HTR-8/SVneo (cell line): ENCODE measurements at places on chromosomes 4 and X.
A peak's percentile ranks its signal among the peaks of the same experiment; 100 is the strongest.

- DNase-seq: no peak
Measured at GRCh38 chr4:182231080-182231479, 12.1 kb upstream of the TENM3 start.

- no peak for DNase-seq
Measured at GRCh38 chr4:174005422-174005821, 278.0 kb downstream of the FBXO8 start.

DNA sequence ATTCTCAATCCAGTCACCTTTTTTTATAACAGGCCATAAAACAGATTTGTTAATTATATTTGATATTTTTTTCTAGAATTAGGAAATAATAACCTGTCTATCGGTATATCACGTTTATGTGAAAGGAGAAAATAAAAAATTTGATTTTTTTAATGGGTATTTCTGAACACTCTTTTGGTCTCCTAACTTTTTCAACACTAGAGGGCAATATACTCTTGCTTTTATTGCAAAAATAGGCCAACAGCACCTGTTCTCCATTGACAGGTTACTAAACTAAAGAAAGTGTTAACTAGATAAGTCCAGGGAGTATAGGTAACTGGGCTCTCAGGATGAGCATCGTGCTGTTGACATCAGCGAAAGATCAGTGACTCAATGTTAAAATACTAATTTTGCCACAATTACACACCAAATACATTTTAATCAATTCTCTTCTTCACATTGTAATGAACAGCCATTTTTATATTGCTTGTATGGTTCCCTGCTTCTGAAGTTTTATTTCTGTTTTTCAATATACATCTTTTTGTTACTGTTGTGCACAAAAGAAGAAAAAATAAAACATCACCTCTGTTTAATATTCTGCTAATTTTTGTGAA, 22.8 kb downstream of the NDST4 start:
- no peak for DNase-seq

DNA sequence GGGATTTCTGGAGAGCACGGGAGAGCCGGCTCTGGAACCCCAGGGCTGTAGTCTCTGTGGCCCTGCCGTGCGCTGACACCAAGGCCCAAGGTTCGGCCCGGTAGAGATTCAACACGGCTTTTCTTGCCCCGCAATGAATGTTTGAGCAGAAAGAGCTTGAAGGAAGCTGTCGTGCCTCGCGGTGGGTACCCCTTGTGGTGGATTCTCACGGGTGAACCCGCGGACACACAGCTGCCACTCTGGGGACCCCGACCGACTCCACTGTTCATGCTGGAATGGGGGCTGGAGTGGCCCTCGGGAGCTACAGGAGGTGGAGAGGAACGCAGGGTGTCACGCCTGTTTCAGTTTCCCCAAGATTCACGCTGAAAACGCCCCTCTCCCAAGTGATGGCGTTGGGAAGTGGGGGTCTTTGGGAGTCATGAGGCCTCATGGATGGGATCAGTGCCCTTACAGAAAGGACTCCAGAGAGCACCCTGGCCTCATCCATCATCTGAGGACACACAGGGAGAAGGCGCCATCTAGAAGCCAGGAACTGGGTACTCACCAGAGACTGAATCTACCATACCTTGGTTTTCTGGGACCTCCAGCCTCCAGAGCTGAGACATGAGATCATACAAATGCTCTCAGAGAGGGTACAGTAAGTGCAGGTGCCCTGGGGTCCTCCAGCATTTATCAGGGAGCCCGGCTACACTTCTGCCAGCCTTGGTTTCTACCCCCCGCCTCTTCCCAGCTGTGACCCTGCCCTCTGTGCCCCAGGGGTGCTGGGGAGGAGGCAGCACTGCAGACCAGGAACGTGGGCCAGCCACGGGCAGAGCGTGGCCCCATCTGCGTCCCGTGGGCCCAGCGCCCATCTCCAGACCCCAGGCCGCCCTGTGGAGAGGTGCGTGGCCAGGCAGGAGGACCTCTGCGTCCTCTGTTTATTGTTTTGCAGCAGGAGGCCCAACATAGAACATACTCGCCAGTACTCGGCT, 6.4 kb downstream of the SLC25A6 start:
- DNase-seq: no peak

DNA sequence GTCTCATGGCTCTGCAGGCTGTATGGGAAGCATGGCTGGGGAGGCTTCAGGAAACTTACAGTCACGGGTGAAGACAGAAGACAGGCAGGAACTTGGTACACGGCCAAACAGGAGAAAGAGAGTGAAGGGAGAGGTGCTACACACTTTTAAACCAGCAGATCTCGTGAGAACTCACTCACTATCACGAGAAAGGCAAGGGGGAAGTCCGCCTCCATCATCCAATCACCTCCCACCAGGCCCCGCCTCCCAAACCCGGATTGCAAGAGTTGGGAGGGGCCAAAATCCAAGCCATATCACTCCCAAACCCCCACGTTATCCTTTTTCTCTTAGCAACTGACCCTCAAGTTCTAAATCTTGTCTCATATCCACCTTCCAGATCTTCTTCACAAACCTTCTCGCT, 1710.5 kb upstream of the TENM3 start:
- no peak for DNase-seq

DNA sequence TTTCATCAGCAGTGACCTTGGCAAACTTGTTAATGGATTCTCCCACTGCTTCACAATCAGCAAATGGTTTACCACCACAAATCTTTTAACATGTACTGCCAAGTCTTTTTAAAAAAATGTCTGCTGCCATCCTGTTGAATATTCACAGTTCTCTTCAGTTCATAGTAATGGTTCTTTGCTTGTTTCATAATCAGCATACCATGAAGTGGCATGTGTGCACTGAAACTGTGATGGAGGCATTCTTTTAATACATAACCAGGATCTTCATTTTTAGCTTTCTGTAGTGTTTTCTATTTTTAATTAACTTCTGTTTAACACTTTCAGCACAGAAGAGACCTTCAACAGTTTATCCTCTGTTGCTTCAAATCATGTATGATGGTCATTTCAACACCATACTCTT, 230.1 kb upstream of the ARSJ start:
- DNase-seq: no peak

DNA sequence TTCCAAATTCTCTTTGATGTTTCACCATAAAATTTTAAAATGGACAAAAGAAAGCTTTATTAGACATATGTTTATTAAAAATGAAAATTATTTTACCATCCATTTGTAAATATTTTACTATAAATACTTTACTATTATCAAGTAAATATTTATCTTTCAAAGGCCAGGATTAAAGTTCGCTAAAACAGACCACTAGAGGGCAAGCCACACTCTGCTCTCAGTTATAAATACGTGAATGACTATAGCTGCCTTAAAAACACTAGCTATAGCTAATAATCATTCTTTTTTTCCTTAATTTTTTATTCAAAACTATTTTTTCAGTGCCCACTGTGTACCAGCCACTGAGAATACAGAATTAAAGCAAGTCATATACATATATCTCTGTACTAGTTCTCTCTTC, 38.6 kb downstream of the UNC5C start:
- DNase-seq: no peak

GRCh38 chr4:53551281-53551864, 39.9 kb downstream of the LNX1 start:
- DNase-seq: no peak

- no peak for DNase-seq
Measured at GRCh38 chr4:142330311-142330710, 515.8 kb downstream of the INPP4B start.

DNA sequence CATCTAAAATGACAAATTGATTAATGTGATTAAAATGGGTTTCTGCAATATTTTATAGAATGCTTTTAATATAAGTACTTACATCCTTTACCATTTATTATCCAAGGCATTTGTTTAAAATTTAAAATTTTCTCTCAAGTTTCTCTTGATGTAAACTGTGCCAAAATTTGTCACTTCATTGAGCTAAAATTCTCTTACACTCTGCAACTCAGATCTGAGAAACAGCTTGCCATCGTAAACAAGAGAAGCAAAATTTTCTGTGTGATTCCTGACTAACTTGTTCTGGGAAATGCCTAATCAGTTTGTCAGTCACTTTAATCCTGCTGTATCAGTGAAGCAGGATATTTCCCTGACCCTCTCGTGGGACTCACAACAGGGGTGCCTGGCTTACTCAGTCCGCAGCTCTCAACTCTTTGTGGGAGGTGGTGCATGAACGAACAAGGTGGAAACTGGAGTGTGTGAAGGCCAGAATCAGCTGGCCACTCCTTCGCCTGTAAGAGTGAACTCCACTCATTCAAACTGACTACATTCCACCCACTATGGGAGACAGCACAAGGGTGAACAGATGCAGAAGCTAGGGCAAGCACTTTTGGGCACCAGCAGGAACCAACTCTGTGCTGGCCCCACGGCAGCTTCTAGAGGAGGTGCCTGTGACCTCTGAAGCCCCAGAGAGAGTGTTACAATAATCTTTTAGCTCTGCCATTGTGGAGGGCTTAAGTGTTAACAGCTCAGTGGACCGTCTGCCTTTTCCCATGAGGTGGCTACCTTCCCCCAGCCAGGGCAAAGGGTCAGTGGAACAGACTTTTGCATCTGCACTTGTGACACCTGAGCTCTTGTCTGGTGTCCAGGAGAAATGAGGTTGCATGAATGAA, 349.4 kb downstream of the FAT4 start:
- DNase-seq: no peak

GRCh38 chr4:184814686-184815045, 11.1 kb downstream of the ACSL1 start:
- peak; percentile 21 for DNase-seq

DNA sequence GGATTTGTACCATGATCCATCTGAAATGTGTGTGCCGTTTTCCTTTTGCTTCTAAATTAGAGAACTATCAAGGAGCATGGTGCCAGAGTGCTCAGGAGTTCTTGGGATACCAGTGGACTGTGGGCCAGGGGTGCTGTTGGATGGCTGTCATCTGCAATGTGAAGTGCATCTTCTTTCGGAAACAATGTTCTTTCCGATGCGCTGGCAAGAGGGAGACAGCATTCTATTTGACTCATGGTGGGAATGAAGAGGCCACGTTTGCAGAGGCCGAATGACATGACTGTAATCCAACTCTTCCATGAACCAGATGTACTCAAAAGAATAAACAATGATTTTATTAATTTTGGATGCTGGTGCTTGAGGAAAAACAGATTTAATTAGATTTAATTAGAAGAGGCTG, 45.5 kb downstream of the SORCS2 start:
- no peak for DNase-seq

DNA sequence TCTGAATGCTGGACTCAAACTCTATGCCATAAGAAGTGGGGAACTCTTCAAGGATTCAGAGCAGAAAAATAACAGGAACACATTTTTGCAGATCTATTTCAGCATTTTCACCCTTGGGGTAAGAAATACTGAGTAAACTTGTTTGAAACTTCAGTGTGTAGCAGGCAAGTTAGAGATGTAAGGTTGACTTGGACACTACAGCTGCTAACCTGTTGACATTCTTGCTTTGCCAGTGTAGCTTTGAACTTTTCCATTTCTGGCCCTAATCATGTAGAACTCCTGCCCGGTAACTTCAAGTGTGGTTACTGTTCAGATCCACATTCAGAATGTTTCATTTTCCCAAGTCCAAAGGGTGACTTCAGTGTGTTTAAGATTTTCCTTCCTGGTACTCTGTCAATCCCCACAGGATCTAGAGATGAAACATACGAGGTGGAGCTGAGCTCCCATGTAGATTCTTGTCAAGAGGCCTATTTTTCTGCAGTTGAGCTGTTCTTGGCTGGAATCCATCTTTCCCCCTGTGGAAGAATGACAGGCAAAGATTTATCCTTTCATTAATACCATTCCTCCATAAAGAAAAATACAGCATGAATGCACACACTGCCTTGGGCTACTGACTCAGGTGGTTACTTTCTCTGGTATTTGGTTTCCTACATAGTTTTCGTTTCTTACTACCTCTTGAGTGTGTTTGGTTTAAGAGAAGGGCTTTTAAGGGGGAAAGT, 34.1 kb downstream of the FHDC1 start:
- DNase-seq: peak; percentile 81

DNA sequence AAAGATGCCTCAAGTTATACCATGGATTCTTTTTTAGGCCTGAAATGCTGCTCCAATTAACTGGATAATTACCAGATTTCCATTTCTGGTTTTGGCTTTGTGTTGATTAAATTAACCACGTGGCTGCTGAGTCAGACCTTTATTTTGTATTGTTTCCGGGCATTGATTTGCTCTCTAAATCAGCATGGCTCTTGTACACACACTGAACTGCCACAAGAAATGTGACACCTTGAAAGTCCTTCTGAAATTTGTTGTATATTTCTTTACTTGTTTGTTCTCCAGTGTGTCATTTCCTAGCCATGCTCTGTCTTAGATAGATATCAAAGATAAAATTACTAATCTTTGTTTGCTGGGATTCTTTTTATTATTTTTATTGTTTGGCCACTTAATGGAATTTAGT, 11.7 kb downstream of the MTTP start:
- no peak for DNase-seq

DNA sequence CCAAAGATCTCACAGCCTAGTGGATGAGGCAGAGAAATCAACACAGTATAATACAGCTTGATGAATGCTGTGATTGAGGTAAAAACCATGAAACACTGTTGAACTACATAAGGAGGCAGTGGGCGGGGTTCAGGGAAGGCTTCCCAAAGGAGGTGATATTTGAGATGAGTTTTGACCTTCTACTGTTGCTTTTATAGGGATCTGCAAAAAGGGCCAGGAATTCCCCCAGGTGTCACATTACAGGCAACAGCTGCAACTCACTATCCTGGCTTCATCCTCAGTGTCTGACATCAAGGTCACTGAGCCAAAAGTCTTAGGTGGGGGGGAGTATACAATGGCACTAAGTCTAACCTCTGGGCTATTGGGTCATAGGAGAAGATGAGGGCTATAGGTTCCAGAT, 185.7 kb upstream of the NRK start:
- DNase-seq: no peak

GRCh38 chr4:2042204-2042946, 16.8 kb upstream of the NAT8L start:
- DNase-seq: no peak

DNA sequence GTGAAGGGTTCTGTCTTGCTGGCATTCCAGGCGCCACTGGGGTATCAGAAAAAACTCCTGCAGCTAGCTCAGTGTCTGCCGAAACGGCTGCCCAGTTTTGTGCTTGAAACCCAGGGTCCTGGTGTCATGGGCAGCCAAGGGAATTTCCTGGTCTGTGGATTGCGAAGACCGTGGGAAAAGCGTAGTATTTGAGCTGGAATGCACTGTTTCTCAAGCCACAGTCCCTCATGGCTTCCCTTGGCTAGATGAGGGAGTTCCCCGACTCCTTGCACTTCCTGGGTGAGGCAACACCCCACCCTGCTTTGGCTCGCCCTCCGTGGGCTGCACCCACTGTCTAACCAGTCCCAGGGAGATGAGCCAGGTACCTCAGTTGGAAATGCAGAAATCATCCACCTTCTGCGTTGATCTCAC, 40.1 kb downstream of the NOP14 start:
- no peak for DNase-seq
